Stimulated activated CD8-positive, alpha-beta memory T cell treated with anti-CD3 and anti-CD28 coated beads, Interleukin-7, amount 100 ng/mL, for 48 hours (primary cell): ENCODE measurements at places on chromosomes 7 and 10.

- DNase-seq: no peak
Measured at GRCh38 chr7:131625817-131626372, 69.5 kb upstream of the PODXL start.

DNA sequence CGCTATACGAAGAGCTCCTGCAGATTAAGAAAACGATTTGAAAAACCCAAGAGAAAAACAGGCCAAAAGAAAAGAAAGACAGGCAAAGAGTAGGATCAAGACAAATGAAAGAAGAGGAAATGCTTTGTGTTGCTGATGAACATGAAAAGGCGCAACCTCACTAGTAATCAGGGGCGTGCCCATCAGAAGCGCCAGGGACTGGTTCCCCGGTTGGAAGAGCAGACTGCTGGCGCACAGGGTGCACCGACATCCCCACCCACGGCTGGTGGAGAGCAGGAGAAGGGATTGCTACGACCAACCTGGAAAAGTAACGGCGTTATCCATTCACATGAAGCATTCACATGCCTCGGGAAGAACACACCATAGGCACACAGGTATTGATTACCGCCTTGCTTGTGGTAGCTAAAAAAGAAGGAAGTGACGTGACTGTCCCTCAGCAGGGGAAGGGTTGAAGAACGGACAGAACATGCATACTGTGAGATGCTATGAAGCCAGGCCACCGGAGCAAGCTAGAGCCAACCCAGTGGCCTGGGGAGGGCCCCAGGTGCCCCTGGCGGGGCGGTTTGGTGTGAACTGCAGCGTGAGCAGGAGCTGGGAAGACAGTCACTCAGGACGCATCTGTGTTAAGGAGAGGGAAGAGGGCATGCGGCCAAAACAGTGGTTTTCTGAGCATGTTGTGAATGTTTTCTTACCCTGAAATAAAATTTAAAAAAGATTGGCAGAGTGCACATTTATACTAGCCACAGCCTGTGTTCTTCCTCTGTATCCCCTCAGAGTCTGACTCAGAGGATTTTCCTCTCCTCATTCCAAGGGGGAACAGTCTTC, 18.3 kb downstream of the AGAP3 start:
- no peak for DNase-seq

GRCh38 chr7:46960970-46961369, 620.9 kb downstream of the TNS3 start:
- DNase-seq: no peak

GRCh38 chr7:118974836-118975235, 750.3 kb downstream of the ANKRD7 start:
- no peak for DNase-seq

GRCh38 chr10:21076381-21076780, 179.3 kb upstream of the NEBL start:
- DNase-seq: no peak

DNA sequence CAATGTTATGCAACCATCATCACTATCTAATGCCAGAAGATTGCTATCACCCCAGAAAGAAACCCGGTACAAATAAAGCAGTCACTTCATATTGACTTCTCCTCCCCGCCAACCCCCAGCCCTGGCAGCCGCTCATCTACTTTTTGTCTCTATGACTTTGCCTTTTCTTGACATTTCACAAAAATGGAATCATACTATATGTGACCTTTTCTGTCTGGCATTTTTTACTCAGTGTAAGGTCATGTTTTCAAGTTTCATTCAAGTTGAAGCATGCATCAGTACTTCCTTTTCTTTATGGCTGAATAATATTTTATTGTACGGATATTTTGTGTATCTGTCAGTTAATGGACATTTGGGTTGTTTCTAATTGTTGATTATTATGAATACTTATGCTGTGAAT, 28.1 kb downstream of the FHIP2A start:
- no peak for DNase-seq

DNA sequence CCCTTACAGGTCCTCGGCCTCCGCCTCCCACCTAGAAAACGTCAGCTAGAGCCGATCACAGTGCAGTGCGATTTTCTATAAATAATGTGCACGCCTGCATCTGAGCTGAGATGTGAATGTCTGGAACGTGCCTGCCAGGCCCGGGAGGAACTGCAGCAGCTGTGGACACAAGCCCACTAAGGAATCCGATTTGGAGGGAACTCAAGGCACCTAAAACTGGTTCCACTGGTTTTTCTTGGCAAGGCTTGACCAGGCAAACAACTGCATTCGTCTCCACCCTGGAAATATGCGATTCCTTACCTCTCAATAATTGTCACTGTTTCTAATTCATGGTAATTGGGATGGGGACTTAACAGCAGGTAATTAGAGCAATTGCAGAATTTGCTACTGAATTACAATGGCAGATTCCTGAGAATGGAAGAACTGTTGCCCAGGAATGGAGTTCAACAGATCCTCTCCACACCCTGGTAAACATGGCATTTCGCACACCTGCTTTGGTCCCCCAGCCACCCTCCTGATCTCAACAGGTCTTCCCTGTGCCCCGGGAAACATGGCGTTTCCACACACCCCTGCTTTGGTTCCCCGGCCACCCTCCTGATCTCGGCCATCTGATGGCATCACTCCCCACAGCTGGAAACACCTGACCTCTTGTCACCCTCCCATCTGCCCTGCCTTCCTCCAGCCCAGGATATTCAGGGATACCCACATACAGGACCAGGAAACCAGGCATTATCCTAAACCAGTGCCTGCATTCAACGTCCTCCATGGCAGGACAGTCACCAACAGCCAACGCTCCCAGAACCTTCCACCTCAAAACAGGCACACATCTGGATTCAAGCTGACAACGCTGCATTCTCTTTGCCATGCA, 76.0 kb downstream of the DIP2C start:
- no peak for DNase-seq

GRCh38 chr10:110218632-110219031, 11.2 kb downstream of the MXI1 start:
- DNase-seq: no peak

GRCh38 chr7:120925392-120925791, 25.2 kb upstream of the ING3 start:
- no peak for DNase-seq

DNA sequence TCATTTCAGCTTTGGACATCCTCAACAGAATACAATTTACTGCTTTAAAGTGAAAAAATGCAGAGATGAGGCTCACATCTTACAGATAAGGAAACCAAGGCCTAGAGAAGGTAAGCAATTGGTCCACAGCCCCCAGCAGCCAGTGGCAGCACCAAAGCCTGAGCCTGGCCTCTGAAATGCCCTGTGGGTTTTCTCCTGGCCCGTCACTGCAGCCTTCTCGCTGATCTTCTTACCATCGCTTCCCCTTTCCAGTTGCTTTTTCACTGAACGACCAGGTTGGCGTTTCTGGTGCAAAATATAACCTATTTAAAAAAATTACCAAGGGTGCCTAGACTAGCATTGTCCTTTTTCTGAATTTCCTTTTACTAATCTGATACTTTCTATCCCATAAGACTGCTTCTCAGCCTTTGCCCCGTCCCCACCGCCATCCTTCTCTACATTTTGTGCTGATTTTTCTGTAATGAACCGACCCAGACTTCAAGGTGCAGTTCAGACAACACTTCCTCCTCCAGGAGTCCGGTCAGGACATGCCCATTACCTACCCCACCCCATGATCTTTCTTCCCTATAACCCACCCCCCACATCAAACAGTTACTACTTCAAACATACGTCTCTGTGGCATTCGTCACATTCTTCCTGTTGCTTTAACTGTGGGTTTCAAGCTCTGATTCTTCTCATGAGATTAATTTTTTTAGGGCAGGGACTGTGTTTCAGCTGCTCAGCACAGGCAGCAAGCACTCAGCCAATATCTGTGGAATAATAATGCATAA, 289.4 kb downstream of the DNAJB6 start:
- DNase-seq: no peak

DNA sequence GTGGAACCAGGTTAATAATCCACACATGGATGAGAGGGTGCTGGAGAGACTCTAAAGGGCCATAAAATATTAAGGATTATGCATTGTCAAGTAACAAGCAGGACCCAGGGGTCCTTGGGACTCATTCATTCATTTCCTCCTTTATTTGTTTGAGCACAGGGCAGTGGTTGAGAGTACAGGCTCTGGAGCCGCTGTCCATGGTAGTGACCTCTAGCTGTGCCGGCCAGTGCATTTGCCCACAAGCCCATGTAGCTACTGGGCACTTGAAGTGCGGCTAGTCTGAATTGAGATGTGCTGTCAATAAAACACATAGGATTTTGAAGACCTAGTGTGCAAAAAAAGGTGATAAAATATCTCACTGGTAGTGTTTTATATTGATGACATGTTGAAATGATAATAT, 137.6 kb downstream of the C10orf105 start:
- no peak for DNase-seq

- DNase-seq: no peak
Measured at GRCh38 chr7:48428091-48428684, 256.9 kb downstream of the ABCA13 start.

- DNase-seq: no peak
Measured at GRCh38 chr10:62545160-62546066, 171.2 kb downstream of the ZNF365 start.

GRCh38 chr10:77664696-77665095, 27.1 kb upstream of the KCNMA1 start:
- DNase-seq: no peak

DNA sequence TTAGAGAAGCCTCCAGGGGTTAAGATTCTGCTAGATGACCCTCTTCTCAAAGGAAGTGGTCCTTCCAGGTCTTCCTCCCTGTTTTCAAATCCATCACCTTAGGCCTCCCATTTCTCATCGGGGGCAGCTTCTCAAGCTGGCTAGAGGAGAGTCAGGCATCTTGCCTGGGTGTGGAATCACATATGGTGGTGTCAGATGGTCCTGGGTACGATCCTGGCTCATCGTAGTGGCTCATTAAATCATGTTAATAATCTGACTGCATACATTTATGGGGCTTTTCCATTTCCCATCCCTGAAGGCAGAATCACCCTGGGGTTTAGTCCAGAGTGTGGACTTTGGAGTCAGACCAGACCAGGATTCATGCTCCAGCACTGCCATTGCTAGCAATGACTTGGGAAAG, 132.6 kb downstream of the RPS24 start:
- no peak for DNase-seq

DNA sequence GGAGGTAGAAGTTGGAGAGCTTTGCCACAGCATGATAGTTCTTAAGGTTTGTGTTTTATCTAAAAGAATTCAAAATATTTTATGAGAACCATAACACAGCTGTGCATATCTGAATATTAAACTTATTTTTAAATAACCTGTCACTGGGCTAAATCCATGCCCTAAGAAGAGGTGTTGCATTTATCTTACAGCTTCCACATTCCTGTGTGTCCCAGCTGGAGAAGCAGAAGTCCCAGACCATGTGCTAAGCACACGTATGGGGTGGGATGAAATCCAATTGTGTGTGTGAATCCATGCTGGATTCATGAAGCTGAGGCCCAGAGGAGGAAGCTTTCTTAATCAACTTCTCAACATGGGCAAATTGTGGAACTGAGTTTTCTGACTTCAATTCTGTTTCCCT, 121.5 kb downstream of the PKD1L1 start:
- no peak for DNase-seq

DNA sequence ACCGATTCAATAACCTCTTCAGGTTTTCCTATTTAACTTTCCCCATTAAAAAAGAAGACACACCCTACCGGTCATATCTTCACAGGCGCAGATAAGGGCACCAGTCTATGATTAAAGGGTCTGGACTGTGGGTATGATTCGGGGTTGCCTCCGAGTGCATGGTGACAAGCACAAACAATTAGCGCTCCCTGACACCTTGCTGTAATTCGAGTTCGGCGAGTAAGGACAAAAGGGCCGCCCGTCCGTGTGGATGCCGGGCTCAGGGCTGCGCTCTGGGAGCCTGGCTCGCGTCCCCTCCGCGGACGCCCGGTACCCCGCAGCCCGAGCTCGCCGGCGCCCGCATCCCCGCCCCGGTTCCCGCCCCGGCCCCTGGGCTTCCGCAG, 111.9 kb upstream of the RHEB start:
- DNase-seq: no peak

GRCh38 chr7:20441991-20442441, 111.3 kb downstream of the ITGB8 start:
- DNase-seq: no peak

DNA sequence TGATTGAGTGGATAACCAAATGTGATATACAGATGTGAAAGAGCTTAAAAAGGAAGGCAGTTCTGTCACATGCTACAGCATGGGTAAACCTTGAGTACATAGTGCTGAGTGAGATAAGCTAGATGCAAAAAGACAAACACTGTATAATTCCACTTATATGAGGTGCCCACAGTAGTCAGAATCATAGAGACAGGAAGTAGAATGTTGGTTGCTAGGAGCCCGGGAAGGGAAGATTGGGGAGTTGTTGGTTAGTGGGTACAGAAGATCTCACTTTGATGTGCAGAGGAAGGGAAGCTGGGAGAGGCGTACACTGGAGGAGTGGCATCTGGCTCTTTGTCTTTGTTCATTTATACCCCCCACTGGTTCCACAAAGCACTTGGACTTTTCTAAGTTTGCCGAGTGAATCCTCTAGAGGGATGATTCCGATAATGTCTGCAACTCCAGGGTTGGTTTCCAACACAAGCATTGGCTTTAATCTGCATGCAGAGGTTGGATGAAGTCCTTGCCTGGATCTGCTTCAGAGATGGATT, 39.5 kb downstream of the TSPAN14 start:
- no peak for DNase-seq

GRCh38 chr10:131169146-131169545, 142.4 kb downstream of the TCERG1L start:
- DNase-seq: no peak

- DNase-seq: no peak
Measured at GRCh38 chr10:62718585-62718984, 85.9 kb upstream of the ADO start.

DNA sequence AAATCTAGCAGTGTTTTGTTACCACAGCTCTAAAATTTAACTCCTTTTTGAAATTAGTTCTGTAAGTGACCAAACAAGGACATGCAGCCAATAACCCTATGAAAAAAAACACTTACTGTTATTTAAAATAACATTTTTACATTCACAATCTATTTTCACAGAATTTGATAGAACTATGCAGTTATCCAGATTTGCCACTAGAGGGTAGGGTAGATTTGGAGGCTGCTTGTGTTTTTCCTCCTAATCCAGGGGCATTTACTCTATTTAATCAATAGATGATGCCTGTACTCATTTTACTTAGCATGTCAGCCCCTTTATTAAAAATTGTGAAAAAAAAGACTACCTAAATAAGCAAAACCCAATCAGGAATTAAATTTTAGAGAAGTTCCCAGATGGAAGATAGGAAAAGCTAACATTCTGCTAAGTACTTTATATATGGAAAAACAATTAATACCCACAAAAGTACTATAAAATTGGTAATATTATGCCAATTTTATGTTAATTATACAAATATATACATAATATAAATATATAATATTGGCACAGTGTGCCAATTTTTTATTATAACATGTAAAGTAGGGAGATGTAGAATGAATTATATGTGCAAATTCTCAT, 18.1 kb upstream of the LIPK start:
- no peak for DNase-seq

DNA sequence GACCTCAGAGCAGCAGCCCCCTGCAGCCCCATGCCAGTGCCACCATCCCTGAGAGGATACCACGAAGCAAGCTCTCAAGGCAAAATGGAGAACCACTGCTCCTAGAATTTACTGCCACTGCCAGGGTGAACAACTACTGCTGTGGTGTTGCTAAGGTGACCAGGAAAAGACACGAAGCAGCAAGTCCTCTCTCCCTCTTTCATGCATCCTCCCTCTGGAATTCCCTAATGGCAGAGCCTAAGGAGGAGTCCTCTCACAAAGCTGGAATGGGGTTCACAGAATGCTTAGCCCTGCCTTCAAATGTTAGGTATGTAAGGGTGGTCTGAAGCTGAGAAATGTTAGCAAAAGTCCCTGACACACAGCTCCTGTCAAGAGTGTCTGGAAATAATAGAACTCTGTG, 35.8 kb upstream of the NPSR1 start:
- DNase-seq: no peak
